ENCODE measurements at places on chromosomes 5 and 9.

- no peak for DNase-seq
These were observed 54.2 kb downstream of the CDKL3 start for GRCh38 chr5:134312796-134313195.

- no peak for DNase-seq
These were observed 38.1 kb upstream of the IL17B start for GRCh38 chr5:149416987-149417710.

DNA sequence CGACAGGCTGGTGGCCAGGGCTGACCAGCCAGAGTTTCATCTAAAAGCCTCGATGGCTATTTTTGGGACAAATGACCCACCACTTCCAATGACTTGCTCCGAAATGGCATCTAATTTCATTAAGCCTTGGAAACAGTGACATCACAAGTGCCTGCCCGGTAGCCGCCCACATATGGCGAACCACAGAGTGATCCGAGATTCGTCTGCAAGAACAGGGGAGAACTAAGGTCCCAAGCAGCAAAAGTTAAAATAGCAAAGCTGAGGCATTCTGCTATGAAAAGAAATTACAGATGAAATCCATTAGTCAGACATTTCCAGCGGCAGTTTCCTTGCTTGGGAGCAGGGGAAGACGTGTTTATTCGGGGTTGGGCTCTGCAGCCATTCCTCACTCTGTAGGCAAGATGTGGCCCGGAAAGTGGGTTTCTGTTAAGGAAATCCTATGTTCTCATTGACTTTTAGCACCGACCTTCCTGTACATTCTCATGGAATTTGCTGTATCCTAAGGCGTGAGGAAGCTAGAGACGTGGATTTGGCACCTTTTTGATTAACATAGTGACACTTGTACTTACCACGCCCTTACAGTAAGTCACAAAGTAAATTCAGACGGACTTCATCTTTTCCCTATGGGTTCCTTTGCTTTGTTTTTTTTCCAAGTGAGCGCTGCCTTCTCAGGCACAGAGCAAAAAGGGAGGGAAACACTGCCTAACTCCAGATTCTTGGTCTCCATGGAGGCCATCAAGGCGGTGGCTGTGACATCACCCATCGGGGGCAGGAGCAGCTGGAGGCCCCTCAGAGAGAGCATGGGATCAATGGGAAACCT, 45.1 kb downstream of the ERGIC1 start:
- no peak for DNase-seq

DNA sequence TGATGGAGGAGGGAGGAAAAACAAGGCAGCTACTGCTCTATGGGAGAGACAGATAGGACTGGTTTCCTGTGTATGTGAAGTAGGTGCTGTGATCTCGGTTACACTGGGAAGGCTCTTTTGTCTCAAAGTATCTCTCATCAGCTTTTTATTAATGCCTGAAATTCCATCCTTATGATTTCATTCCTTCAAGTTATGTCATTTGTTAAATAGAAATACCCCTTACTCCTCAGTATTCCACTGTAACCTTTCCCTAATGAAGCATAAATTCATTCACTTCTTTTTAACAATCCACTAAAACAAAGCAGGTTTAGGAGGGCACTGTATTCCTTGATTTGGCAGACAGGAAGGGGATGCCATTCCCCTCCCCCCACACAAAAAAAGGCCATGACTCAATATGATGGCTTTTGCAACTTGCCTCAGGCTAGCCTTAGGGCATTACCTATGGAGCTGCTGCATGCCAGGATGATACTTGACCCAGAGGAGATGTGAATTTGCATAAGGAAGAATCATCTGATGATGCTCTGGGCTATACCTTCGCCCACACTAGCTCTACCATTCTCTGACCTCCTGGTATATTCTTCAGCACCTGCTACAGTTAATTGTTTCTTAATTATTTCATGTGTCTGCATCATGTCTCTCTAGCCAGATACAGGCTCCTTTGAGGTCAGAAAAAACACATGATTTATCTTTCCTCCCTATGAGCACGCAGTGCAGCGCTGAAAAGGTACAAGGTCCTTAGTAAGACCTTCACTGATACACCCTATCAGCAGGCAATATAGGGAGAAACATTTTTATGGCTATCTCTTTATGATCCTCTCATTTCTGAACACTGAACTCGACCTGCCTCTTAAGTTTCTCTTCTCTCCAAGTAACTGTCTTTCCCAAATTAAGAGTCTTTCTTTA, 26.3 kb downstream of the NR3C1 start:
- DNase-seq: no peak

- DNase-seq: no peak
These were observed 378.3 kb downstream of the KIAA0825 start for GRCh38 chr5:94240134-94240533.

DNA sequence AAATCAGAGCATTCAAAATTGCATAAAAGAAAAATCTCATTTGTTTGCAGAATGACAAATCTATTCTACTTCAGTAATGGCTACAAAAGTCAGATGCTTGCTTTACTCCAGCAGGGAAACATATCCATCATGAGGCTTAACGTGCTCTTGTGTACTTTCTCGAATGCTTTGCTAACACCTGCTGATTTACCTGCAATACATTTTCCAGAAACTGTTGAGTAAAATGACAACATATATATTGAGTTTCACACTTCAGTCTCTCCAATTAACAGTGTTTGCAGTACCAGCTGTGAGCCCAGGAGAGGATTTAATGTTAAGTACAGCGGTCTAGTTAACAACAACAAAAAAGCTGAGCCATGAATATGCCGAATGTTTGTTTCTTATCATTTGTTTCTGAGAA, 391.5 kb upstream of the SMC2 start:
- DNase-seq: peak; percentile 72

Measured in NCI-H2107 (cell line).